CD4-positive, alpha-beta T cell treated with Interleukin-10 for 1 hour (primary cell): ENCODE measurements at places on chromosomes 1 and 21.

- DNase-seq = no peak
Measured at GRCh38 chr1:47699492-47700235, 261.8 kb downstream of the FOXD2 start.

DNA sequence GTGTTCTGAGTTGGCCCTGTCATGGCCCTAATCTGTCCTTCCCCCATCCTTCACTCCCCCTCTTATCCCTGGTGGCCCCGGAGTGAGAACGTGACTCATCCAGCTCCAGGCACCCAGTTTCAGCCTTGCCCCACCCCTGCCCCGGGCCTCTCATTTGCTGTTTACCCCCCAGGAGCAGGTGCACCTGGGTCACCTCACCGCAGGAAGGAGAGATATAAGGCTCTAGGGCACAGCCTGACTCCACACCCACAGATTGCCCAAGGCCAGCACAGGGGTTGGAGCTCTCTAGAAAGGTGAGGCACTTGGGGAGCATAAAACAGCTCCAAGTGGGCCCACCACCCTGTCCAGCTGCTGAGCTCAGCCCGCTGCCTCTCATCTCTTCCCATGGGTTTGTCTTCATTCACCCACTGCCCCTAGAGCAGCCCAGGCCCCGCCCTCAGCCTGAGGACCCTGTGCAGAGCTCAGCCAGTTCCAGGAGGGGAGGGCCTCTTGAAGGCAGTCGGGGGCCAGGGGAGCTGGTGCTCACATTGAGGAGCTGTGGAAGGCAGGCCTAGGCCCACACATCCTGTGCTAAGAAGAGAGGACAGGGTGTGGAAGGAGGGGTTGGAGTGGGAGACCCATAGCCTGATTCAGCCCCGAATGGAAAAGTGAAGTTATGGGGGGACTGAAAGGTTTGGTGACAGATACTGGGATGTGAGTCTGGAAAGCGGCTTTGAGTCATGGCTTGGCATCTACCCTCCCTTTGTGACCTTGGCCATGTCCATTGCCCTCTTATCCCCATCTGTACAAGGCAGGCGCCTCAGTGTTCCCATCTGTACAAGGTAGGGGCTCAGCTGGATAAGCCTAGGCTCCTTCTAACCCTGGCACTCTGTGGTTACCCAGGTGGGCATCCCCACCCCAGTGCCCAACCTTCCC lies 16.1 kb upstream of the GPR37L1 start:
- no peak for DNase-seq

GRCh38 chr1:203126151-203126865 lies 1.2 kb upstream of the ADORA1 start:
- DNase-seq = no peak

- DNase-seq = no peak
Measured at GRCh38 chr1:152870831-152871730, 7.0 kb upstream of the SMCP start.

DNA sequence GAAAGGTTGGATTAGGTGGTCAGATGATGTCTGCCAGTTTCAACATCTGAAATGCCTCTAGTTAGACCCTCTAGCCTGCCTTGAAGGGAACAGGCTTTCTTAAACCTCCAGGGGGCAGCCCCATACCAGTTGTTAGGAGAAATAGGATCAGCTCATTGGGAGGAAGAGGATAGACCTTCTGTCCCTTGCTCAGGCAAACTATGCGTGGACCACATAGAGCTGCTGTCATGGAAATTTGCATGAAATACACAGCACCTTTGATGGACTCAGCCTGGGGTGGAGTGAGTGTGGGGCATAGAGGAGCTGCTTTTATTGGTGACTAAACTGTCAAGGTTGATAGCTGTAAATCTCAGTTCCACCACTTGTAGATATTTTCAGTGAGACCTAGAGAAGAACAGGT lies 38.4 kb upstream of the SPAG17 start:
- no peak for DNase-seq

- no peak for DNase-seq
Measured at GRCh38 chr1:18253093-18253492, 145.5 kb downstream of the IGSF21 start.

DNA sequence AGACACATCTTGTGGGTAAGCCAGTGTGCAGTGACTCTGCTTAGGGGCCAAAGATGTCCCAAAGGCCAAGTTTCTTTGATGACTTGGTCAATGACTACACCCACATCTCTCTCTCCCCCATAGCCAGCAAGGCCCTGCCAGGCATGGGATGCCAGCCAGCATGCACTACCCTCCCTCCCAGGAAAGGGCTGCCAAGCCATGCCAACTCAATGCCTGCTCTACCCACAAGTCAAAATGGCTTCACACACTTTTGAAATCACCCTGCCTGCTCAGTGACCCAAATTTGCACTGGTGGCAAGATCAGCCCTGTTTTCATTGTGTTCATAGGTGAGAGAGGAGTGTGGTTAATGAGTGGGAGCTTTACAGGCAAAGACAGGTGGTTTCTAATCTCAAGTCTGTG lies 112.5 kb downstream of the MATN1 start:
- DNase-seq = no peak

DNA sequence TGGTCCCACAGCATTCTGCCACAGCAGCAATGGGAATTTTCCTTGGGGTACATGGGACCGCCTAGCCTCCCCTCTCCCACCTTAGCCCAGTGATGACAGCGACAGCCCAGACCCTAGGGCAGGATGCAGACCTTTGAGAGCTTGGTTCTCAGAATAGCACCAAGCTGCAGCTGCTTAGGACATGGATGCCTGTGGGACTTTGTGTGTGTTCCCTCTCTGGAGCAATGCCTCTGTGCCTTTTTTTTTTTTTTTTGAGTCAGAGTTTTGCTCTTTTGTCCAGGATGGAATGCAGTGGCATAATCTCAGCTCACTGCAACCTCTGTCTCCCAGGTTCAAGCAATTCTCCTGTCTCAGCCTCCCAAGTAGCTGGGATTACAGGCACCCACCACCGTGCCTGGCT lies 44.2 kb upstream of the AK4 start:
- DNase-seq = no peak
